HTR-8/SVneo (cell line): ENCODE measurements at places on chromosomes 3 and 15.

DNA sequence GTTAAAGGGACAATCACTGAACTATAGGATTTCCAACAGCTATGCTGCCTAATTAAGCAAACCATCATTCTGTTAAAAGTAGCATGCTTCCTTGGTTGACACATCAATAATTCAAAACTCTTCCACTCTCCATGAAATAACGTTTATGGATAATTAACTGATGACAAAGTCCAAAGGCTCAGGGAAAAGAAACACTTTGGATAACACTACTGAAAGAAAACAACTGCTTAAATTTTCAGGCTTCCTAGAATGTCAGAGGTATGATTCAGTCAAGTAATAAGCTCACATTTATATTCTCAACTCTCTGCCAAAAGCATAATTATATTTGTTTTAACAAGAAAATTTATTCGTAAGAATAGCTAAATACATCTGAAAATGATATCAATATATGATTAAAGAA is 49.6 kb downstream of the WDR72 start:
- DNase-seq: no peak

DNA sequence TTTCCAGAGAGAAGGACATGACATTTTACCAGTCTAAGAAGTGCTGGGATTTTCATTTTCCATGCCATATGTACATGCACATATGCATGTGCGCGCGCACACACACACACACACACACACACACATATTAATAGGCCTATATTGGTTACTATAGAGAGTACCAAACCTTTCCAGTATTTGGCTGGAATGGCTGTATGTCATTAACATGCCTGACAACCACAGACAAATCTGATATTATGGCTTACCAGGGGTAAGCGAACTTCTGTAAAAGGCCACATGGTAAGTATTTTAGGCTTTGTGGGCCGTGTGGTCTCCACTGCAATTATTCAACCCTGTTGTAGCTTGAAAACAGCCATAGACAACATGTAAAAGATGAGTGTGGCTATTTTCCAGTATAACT is 97.2 kb upstream of the TSPAN3 start:
- DNase-seq: no peak

DNA sequence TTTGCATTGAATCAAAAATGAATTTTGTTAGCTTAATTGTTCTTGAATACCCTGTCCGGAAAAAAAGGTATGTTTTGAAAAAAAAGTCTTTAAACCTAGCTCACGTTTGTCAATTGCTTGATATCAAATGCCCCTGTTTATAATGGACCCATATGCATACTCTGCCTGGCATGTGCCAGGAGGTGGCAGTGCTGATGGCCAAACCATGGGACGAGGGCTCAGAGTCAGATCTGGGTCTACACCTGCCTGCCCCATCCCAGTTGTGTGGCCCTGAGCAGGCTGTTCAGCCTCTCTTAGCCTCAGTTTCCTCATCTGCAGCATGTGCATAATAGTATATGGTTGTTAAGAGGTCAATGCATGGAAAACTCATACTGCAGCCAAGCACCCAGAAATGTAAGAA is 38.8 kb downstream of the PRKCD start:
- no peak for DNase-seq

- no peak for DNase-seq
Observed at GRCh38 chr3:125192190-125193035, 20.1 kb downstream of the SLC12A8 start.

- no peak for DNase-seq
Observed at GRCh38 chr3:37377670-37378069, 203.3 kb upstream of the LRRFIP2 start.

GRCh38 chr3:190005343-190006113 is 115.2 kb downstream of the P3H2 start:
- no peak for DNase-seq

DNA sequence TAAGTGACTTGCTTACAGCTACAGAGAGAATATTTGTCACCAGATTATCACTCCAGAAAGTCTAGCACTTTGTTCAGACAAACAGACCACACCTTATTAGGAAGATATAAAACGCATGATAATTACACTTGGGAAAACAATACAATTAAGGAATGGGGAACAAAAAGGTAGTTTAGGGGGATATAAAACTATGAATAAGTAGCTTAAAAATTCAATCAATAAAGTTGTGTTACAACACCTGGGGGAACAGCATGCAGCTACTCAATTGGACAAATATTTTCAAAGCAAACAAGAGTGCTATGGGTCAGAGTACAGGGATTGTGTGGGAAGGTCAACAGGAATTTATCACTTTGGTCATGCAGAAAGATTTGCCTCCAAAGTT is 15.1 kb downstream of the CLDN1 start:
- DNase-seq: no peak

- no peak for DNase-seq
Observed at GRCh38 chr15:65115086-65115485, at the start of gene UBAP1L. Gene UBAP1L (minus strand): TSS chr15:65115200. CDS start chr15:65106215, 8,985 bp downstream.

DNA sequence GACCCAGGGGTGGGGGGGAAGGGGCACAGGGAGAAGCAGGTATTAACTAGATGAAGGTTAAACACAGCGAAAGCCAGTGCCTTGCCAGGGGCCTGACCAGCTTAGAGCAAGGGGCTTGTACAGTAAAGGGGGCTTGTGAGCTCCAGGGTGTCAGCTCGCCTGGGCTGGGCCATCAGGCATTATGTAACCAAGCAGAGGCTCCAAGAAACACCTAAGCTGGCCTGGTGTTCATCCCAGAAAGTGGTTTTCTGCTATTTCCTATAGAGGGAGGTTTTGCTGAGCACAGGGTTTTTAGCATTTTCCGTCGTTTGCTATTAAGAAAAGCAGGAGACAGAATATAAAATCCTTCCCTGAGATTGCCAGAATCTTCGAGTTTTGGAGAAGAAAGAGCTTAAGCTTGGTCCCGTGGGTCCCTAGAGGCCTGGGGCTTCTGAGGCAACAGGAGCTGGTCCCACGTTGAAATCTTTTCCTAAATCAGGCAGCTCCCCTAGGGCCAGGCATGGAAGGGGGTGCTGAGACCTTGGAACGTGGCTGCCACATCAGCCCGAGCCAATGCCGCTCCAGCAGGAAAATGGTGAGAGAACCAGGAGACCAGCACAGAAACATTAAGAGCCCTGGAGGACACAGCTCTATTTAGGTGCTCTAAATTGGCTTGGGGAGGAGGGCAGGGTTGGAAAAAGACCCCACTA is 71.4 kb downstream of the ISG20 start:
- no peak for DNase-seq

DNA sequence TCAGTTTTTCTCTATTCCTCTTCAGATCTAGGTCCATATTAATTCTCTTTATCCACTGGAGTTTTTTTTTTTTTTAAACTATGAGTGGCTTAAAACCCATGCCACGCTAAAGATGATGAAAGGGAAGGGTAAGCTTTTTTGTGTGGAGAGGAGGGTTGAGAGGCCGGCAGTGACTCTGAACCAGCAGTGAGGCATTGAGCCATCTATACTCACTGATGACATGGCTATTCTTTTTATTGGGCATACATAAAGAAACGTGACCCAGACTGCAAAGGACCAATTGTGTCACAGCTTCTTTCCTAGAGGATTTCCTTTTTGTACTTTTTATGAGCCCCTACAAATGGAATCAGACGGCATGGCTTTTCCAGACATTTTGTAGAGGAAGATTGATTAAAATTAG is 662.2 kb downstream of the AGBL1 start:
- DNase-seq: no peak

- no peak for DNase-seq
Observed at GRCh38 chr15:65130941-65131340, 2.7 kb downstream of the PDCD7 start.

- DNase-seq: no peak
Observed at GRCh38 chr15:84783493-84784251, 33.5 kb upstream of the ALPK3 start.

GRCh38 chr3:29050155-29050554 is 230.7 kb upstream of the RBMS3 start:
- DNase-seq: no peak

DNA sequence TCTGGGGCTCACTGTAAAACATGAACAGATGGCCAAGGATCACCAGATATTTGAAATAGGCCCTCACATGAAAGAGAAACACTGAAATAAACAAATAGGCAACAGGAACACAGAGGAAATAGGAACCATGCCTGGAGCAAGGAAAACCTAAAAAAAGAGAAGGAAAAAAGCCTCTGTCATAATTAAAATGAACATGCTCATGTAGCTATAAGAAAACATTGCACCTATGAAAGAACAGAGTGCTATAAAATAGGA is 102.4 kb downstream of the RAB11A start:
- no peak for DNase-seq

- no peak for DNase-seq
Observed at GRCh38 chr3:132735589-132735988, 13.4 kb upstream of the NPHP3 start.

GRCh38 chr3:37979541-37980461 is 10.8 kb upstream of the VILL start:
- DNase-seq: no peak

- no peak for DNase-seq
Observed at GRCh38 chr15:98282656-98283332, 322.3 kb downstream of the ARRDC4 start.

DNA sequence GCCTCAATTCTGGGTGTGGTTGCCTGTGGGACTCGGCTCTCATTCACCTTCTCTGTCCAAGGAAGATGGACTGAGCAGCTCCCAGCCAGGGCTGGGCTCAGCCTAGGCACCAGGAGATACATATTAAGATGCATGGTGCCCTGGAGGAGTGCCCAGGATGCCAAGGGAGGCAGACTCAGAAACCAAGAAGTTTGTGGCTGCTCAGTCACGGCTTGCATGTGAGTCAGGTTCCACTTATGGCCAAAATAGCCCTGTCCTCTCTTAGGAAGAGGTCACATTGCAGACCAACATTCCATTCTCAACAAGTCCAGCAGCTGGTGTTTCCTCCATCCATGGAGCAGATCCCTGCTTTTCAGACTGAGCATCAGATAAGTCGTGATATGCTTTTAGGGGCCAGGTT is 21.8 kb downstream of the CDCP1 start:
- peak; percentile 60 for DNase-seq

- no peak for DNase-seq
Observed at GRCh38 chr15:75590239-75590638, 11.1 kb upstream of the PTPN9 start.

DNA sequence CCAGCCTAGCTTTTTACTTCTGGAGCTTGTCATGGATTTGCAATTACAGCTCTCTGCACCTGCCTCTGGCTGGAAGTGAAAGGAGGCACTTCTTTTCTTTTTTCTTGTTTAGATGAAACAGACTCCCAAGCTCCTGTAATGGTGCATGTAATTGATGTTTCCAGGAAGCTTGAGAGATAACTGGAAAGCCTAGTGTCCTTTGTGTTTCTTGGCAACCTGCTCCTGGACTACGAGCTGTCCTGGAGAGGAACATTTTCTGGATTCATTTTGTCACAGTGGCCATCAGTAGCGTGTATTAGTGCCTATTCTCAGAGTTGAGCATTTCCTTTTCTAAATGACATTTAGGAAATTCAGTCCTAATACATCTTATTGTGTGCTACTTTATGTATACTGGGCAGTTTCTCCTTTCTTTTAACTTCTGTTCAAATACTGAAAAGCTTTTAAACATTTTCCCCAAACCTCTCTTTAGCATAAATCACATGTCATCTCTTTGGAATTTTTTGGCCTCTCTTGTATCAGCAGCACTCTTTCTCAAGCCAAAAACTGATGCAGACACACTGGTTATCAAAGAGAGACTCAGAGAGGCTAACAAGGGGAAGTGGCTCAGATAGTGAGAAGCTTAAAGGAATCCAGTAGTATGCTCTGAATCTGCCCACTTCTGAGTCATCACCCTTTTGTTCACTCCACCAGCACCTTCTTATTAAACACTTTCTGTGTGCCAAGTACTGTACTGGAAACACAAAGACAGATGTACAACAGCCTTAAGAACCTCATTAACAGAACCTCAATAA is 62.6 kb upstream of the SLC2A2 start:
- DNase-seq: peak; percentile 38

DNA sequence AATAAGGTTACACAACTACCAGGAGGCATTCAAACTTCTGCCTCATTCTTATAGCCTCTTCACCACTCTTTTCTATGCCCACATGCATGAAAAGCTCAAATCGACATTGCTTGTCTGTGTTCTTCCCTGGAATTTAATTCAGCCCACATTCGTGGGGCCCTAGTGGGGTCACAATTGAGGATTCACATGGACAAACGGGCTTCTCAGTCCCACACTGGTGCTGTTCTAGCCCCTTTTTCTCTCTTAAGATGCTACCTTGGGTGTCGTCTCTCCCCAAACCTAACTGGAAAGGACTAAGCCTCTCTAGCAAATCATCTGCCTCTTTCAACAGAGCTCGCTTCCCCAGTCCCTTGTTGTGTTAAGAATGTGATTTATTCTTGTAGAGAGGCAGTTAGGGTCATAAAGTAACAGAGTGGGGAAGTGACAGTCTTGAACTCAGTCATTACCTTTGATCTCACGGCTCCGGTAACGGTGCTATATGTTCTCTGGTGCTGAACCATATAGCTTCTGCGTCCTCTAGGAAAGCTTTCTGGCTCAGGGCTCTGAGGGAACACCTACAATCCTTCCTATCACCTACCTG is 4.9 kb downstream of the LPP start:
- DNase-seq: no peak

DNA sequence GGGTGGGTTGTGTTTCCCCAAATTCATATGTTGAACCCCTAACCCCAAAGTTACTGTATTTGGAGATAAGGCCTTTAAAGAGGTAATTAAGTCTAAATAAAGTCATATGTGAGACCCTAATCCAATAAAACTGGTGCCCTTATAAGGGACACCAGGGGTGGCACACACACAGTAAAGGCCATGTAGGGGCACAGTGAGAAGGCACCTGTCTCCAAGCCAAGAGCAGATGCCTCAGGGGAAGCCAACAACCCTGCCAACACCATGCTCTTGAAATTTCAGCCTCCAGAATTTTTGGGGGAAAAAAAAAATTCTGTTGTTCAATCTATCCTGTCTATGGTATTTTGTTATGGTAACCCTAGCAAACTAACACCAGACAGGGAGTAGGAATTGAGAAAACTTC is 1.5 kb upstream of the GMNC start:
- no peak for DNase-seq

DNA sequence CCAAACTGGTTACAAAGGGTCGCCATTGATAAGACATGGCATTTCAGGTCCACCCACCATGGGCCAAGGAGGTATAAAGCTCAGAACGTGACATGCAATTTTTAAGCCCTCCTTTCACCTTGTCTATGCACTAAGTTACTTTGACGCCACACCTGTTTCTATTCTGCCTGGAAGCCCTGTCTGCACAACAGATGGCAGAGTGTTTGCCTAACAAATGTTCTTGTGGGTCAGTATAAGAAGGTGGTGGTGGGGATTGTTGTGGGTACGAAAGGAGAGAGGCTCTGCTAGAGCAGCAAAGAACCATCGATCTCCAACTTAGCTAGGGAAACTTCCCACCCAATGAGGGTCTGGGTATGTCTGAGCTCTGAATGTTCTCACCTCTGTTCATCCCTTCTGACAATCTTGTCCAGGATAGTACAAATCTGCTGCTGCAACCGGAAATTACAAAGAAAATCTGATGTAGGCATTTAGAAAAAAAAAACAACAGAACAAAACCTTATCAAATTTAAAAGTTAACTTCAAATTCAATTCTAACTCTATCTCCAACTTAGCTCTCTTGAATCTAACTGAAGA is 945.0 kb upstream of the CFAP20DC start:
- no peak for DNase-seq
